Endothelial cell of umbilical vein (primary cell): ENCODE measurements at places on chromosomes 13 and 19. TPM values are rescaled to one million over a fixed set of nuclear protein-coding genes. Genes with fewer than 3 reads are reported as not detected.

DNA sequence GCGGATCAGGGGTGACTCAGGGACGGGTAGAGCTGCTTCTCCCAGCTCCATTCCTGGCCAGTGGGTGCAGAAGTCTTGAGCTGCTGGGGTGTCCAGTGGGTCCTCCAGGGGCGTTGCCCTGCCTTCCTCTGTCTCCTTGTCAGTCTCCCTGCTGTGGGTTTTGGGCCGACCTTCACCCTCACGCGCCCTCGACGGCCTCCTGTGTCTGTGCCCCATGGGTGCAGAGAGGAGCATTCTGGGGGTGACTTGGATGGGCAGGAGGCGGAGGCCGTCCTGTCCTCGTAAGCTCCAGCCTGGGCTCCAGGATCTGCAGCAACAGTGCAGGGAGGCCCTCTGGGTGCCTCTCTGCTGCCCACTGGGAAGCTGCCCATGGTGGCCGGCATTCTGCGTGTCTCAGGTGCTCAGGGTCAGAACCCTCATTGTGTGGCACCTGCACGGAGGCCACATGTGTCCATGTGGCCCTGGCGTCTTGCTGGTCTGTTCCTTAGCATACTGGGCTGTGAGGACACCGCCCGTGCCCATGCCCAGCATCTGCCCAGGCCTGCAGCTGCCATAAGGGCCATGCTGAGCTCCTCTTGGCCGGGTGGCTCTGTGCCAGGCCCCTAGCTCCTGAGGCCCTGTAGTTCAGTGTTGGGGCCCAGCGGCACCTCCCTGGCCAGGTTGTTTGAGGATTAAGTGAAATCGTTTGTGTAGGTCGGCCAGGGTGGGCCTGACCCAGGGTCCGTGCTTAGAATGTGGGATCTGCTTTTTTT, 17.3 kb downstream of the DOT1L start:
- peaks cover 2% of the 10 kb centered on the region for H3K36me3 ChIP-seq
- H3K4me3 ChIP-seq = no peak overlapping the region
- no peak overlapping the region for H3K27ac ChIP-seq
- H3K4me1 ChIP-seq = peaks cover 5% of the 10 kb centered on the region

DNA sequence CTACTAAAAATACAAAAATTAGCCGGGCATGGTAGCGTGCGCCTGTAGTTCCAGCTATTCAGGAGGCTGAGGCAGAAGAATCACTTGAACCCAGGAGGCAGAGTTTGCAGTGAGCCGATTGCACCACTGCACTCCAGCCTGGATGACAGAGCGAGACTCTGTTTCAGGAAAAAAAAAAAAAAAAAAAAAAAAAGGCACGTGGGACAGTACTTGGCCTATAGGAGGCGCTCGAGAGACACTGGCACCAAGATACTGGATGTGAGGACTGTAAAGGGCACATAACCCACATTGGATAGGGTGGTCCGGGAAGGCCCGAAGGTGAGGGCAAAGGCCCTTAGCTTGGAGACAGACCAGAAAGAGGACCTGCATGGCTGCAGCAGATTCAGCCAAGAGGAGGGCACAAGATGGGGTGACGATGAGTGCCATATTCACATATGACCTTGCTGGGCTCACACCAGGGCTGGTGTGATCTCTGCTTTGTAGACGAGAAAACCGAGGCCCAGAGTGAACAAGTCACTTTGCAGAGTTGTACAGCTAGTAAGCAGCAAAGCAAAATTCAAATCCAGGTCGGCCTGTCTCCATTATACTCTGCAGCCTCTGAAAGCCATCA, 89.4 kb downstream of the DPF1 start:
- H3K27me3 ChIP-seq = no peaks in the 10 kb centered on the region
- no peaks in the 10 kb centered on the region for H3K36me3 ChIP-seq
- DNase-seq = peak; percentile 28

GRCh38 chr13:41019578-41020347, 647 bp upstream of the ELF1 start:
- no peak for DNase-seq
- no peaks in the 10 kb centered on the region for H3K36me3 ChIP-seq
- H3K27me3 ChIP-seq = no peaks in the 10 kb centered on the region
- no peak overlapping the region for H3K27ac ChIP-seq

GRCh38 chr19:5692723-5693194, 2.7 kb downstream of the RPL36 start:
- H3K36me3 ChIP-seq = peaks cover 45% of the 10 kb centered on the region
- no peak overlapping the region for H3K4me3 ChIP-seq
- no peaks in the 10 kb centered on the region for H3K27me3 ChIP-seq
- H3K4me1 ChIP-seq = peaks cover 8% of the 10 kb centered on the region

GRCh38 chr19:33740811-33741396, 55.8 kb upstream of the KCTD15 start:
- DNase-seq = peak; percentile 29
- H3K27me3 ChIP-seq = no peaks in the 10 kb centered on the region
- H3K27ac ChIP-seq = no peak overlapping the region
- no peaks in the 10 kb centered on the region for H3K4me1 ChIP-seq

GRCh38 chr19:13958043-13958442, 5.7 kb downstream of the DCAF15 start:
- no peak overlapping the region for H3K4me3 ChIP-seq
- H3K36me3 ChIP-seq = peaks cover 17% of the 10 kb centered on the region
- no peaks in the 10 kb centered on the region for H3K27me3 ChIP-seq
- H3K4me1 ChIP-seq = peaks cover 8% of the 10 kb centered on the region

DNA sequence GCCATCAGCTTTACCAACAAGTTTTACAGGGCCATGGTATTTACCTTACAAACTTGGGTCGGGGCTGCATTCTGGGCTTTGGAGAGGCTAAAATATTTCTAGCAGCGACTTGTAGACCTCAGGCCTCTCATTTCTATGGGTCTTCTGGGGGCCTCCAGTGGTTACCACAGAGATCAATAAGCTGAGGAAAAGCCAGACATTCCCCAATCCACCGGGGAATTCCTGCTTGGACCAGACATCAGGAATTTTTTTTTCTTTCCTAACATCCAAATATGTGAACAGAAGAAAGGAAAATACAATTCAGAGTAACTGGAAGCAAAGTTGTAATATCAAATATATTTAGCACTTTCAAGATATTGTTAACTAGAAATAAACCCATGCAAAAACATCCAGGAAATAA, 1.5 kb downstream of the DZIP1 start:
- peaks cover 29% of the 10 kb centered on the region for H3K4me1 ChIP-seq
- H3K27me3 ChIP-seq = no peaks in the 10 kb centered on the region
- no peak overlapping the region for H3K27ac ChIP-seq

GRCh38 chr13:70339738-70340137, 231.5 kb upstream of the KLHL1 start:
- H3K27me3 ChIP-seq = no peaks in the 10 kb centered on the region
- no peaks in the 10 kb centered on the region for H3K4me1 ChIP-seq
- H3K27ac ChIP-seq = no peak overlapping the region
- peak; percentile 11 for DNase-seq
- H3K4me3 ChIP-seq = no peak overlapping the region
- H3K36me3 ChIP-seq = no peaks in the 10 kb centered on the region

The ADGRE3 gene
- total RNA-seq = not detected in 2 replicates

The DCLK1 gene
- 3.9 and 4.5 TPM in 2 replicates for total RNA-seq

The CNMD gene
- not detected in 2 replicates for total RNA-seq

The ZSCAN1 gene
- not detected in 2 replicates for total RNA-seq
